SK-N-DZ (cell line): ENCODE measurements at places on chromosomes 13 and 19.
A peak's percentile ranks its signal among the peaks of the same experiment; 100 is the strongest.

- DNase-seq, result no peak
Measured at GRCh38 chr19:39553082-39553652, 13.2 kb upstream of the EID2 start.

GRCh38 chr19:38596057-38596981, 21.4 kb downstream of the MAP4K1 start:
- peak; percentile 53 for DNase-seq

DNA sequence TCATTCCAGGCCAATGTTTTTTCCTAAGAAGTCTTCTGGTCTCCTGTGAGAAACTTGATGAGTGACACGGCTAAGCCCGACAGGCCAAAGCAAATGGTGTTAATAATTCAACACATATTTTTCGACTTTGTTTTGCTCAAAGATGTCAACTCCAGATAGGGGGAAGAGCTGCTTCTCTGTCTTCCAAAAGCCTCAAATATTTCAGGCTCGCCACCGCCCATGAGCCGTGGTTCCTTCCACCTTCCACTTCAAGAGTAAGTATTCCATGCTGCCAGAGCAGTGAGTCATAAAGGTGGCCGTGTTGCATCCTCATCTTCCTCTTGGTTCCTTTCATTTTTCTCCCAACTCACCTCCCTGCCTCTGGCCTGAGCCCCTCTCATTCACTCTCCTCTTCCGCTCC, 272.6 kb downstream of the EFNB2 start:
- no peak for DNase-seq

DNA sequence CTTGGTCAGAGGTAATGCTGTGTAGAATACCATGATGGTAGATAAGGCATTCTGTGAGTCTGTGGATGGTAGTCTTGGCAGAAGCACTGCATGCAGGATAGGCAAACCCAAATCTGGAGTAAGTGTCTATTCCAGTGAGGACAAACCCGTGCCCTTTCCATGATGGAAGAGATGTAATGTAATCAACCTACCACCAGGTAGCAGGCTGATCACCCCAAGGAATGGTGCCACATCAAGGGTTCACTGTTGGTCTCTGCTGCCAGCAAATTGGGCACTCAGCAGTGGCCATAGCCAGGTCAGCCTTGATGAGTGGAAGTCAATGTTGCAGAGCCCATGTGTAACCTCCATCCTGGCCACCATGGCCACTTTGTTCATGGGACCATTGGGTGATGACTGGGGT, 155.0 kb downstream of the RAP2A start:
- no peak for DNase-seq

- DNase-seq, result peak; percentile 59
Measured at GRCh38 chr13:91153372-91153771, 194.1 kb upstream of the MIR17HG start.

DNA sequence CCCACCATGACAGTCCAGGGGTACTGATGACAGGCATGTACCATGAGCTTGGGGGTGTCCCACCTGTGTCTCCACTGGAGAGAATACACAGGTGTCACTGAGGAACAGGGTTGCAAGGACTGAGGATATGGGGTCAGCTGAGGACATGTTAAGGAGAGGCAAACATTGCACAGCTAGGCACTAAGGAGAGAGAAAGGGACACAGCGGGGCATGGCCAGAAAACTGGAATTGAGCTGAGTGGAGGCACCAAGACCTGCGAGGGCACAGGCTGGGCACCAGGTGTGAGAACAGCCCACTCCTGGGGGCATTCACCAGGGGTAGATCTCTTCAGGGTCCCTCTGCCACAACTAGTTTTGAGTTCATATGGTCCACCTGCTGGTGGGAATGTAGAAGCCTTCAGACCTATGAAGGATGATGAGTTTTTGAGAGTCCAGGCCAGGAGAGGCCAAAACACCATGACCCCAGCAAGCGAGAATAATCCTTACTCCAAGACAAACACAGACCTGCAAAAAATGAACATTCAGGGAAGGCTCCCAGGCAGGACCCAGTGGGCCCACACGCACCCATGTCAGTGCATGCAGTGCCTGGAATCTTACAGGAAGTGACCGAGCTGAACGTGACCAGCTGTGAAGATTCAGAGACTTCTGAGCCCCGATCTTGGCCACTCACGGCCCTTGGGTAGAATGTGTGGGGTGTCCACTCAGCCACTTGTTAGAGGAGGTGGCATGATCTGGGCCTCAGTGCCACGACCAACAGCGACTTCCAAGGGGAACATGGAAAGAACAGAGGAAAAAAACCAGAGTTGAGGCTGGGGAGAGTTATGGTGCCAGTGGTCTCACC, 1.4 kb upstream of the ZNF584 start:
- DNase-seq, result no peak

GRCh38 chr19:6021878-6022569, 44.1 kb upstream of the RANBP3 start:
- DNase-seq, result peak; percentile 77

GRCh38 chr13:61700620-61701019, 285.0 kb upstream of the PCDH20 start:
- no peak for DNase-seq

DNA sequence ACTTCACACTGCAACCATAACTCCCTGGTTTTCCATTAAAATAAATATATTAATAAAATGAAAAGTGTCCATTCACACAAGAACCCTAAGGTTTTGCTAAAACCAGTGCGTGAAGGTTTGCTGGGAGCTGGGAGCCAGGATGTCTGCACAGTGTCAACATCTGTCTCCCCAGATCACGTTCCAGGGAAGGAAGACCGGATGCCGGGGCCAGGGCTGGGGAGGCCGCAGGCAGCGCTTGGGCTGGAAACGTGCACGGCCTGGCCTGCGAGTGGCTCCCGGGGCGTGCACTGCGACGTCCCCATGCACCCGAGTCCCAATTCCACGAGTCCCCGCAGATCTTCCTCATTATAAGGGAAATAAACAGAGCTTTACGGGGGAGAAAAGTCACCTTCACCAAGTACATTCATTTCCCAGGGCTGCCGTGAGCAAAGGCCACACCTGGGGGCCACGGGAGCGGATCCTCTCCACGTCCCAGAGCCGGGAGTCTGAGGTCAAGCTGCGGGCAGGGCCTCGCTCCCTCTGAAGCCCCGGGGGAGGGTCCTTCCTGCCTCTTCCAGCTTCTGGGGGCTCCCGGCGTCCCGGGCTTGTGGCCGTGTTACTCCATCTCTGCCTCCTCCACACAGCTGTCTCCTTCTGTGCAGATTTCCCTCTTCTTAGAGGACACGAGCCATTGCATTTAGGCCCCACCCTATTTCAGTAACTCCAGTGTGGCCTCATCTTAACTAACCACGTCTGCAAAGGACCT, 12.8 kb downstream of the SHC2 start:
- peak; percentile 77 for DNase-seq

GRCh38 chr19:46715975-46716671, 791 bp downstream of the PRKD2 start:
- peak; percentile 10 for DNase-seq

GRCh38 chr13:25051065-25051464, 44.9 kb upstream of the PABPC3 start:
- no peak for DNase-seq

GRCh38 chr13:84760956-84761355, 878.7 kb upstream of the SLITRK1 start:
- no peak for DNase-seq

- no peak for DNase-seq
Measured at GRCh38 chr13:99354371-99354951, 47.3 kb upstream of the GPR183 start.

- DNase-seq, result no peak
Measured at GRCh38 chr19:28435551-28436271, 777.2 kb downstream of the UQCRFS1 start.

DNA sequence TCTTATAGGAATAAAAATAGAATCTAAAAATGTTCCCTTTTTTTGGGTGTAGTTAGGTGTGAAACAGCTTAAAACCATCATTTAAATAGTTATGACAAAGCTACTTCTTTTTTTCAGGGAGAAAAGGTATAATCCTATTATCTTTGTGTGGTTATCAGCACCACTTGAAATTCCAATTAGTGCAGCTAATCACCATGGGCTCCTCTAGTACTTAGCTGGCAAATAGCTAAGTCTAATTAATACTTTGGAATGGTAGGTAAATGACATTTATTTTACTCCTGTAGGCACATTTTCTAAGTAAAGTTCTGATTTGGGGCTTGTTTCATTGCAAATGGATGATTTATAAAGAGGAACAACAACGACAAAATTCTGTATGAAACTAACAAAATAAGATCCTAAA, 132.6 kb downstream of the OLFM4 start:
- DNase-seq, result no peak

GRCh38 chr19:39566064-39566463, 26.1 kb upstream of the EID2 start:
- no peak for DNase-seq

DNA sequence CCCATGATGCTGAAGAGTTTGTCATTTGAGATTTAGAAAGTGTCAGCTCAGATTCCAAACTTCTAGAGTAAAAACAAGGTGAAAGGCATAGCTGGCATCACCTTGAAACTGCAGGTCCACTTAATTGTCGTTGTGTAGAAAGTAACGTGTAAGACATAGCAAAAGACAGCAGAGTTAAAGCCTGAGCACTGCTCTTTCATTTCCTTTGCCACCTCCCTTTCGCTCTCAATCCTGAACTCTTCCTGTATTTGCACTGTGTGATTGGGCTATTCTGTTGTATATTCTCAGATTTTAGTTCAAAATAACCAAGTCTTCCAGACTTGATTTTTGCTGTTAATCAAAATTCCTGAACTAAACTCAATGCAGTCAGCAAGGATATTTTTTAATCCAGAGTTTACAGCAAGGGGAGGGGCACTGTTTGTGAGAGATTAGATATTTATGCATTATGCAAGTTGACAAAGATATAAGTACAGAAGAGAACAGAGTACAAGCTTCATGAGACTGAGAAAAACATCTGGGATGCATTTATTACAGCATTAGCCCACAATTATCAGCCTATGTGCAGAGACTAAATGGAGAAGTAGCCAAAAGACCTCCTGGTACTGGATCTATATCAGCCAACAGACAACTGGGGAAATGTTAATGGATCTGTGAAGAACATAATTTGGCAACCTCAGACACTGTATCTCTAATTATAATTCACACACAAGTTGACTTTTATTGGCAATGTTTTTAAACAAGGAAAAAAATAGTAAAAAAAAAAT, 328.6 kb downstream of the SUCLA2 start:
- DNase-seq, result no peak
